PC-3 (cell line): ENCODE measurements at places on chromosomes 6 and 20. TPM values are rescaled to one million over a fixed set of nuclear protein-coding genes. Genes with fewer than 3 reads are reported as not detected.

DNA sequence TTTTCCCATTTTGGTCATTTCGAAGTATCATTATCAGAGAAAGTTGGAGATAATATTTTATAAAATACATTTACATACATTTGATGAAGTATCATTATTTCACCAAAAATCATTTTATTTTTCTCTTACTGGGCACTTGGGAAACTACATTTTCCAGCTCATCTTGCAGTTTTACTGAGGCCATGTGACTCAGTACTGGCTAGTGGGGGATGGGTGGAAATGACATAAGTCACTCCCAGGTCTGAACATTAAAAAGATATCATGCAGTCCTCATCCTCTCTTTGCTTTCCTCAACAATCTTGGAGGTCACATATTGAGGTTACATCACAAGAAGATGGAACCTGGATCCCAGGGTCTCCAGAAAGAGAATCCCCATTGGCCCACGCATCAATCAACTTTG is 84.1 kb downstream of the CD24 start:
- no peaks in the 10 kb centered on the region for H3K27me3 ChIP-seq
- H3K36me3 ChIP-seq: no peaks in the 10 kb centered on the region
- H3K4me1 ChIP-seq: peaks cover 36% of the 10 kb centered on the region
- DNase-seq: no peak

GRCh38 chr6:155121294-155121693 is 126.2 kb downstream of the TIAM2 start:
- no peaks in the 10 kb centered on the region for H3K36me3 ChIP-seq
- H3K27me3 ChIP-seq: no peaks in the 10 kb centered on the region
- no peak overlapping the region for H3K4me3 ChIP-seq

GRCh38 chr20:9243986-9244385 is 175.1 kb downstream of the PLCB4 start:
- H3K4me1 ChIP-seq: peaks cover 24% of the 10 kb centered on the region
- no peak for DNase-seq
- no peaks in the 10 kb centered on the region for H3K36me3 ChIP-seq

Gene FRS3
- 3.9 and 4.3 TPM in 2 replicates for total RNA-seq

Gene ZSCAN31
- 10.7 and 16.9 TPM in 2 replicates for total RNA-seq
